ENCODE measurements at places on chromosomes 7 and 10. TPM values are rescaled to one million over a fixed set of nuclear protein-coding genes. Genes with fewer than 3 reads are reported as not detected.

TMEM72 gene
- total RNA-seq = not detected

ANKRD2 gene
- 0.86 TPM for total RNA-seq

MYL7 gene
- total RNA-seq = not detected

DNA sequence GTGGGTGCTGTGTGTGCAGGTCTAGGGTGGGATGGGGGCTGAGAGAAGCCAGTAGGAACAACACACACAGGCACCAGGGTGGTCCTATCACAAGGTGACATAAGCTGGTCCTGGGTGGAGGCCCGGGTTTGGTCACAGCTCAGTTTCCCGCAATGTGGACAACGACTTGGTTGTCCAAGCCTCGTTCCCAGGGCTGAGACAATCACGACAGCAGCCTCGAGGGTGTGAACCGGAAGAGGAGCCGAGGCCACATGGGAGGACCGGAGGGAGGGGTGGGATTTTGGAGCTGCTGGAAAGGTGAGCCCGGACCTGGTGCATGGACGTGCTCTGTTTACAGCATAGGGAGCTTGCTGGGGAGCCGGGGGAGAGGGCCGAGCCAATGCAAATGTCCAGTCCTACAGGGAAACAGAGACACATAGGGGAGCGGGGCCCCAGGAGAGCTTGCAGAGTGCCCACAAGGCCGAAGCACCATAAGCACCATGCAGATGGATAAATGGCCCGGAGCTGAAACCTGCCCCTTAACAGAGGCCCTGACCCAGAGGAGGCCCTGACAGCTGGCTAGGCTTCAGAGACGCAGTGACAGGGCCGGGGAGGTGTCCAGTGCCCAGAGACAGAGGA is 92.8 kb downstream of the PRKAG2 start:
- no peak for DNase-seq

- DNase-seq = no peak
Observed at GRCh38 chr7:99120916-99121315, 23.0 kb downstream of the SMURF1 start.

- no peak for DNase-seq
Observed at GRCh38 chr10:113285305-113285704, 267.5 kb upstream of the HABP2 start.

- no peak for DNase-seq
Observed at GRCh38 chr10:131563411-131563810, 251.9 kb upstream of the TCERG1L start.

DNA sequence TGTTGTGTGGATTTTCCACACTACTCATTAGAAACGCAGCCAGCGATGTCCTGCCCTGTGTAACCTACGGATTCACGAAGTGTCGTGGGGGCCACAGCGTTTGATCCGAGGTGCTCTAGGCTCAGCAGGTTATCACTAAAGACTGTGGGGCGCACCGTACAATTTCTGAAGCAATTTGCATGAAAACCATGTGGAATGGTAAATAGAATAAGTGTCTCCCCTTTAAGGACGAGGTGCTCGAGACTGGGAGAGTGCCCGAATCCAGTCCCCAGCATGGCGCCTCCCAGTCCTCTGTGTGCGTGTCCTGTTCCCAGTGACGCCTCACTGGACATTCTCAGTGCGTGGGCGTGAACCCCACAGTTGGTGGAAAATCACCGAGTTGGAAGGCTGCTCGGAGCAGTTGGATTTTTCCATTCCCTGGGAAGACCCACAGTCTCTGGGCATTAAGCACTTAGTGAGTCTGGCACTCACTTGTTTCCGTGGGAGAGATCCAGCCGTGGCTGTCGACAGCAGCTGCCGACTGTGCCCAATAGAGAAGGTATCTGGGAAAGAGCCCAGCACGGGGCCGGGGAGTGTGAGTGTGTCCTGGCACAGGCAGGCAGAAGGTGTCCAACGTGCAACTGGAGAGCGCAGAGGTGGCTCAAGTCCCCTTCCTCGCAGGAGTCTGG is 37.0 kb downstream of the PFKP start:
- no peak for DNase-seq

- no peak for DNase-seq
Observed at GRCh38 chr10:558891-559766, 130.3 kb downstream of the DIP2C start.

DNA sequence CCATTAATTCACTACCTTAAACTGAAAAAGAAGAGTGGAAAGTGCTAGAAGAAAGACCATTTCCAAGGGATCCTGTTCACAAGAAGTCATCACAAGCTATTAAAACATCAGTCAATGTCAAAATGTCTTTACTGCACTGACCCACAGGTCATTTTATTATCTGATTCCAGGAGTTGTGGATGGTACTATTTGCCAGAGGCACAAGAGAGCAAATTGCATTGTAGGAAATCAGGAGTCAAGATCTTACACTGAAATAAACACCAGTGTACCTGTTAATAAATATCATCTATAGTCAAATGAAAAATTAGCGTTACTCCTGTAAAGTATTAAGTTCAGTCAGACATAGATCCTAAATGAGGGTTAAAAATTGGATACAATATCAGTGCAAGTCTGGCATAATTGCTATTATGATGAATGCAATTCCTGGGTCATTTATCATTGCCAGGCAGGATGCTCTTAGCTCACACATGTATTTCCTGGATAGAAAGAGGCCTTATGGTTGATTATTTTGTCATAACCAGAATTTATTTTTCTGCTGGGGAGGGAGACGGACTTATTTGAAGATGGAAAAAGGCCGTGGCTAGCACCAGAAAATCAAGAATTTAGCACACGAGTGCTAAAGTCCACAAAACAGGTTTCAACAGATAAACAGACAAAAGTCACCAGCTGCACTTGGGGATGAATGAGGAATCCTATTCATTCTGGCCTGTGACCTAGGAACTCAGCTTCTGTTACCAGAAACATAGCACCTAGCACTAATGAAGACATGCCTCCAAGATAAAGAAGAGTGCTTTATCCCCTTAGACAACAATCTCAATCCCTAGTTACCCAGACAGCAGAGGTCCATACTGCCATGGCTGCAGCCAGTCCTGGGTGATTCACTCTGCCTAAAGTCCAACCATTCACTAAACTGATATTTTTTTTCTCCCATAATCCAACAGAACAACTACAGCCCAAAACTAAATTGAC is 683.1 kb upstream of the POM121L12 start:
- no peak for DNase-seq

- DNase-seq = no peak
Observed at GRCh38 chr10:110680273-110681020, 36.3 kb downstream of the RBM20 start.

DNA sequence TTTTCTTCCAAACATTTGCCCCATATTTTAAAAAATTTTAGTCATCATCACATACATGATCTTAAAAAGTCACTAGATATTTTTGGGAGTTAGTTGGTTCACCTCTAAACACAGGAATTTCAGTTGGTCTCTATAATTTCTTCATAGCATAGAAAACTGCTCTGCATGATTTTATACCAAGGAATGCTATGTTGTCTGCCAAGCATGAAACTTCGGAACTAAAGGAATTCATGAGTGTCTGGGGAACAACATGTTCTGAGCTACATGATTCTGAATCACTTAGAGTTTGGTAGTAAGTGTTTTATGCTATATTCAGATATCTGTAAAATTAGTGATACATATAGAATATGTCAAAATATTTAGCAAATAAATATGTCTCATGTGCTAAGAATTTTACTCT is 957.8 kb downstream of the GATA3 start:
- DNase-seq = no peak

Data from fibroblast of villous mesenchyme (primary cell).